Substantia nigra (tissue), 51 donors: ENCODE measurements at places on chromosomes 1 and 21.
A peak's percentile ranks its signal among the peaks of the same experiment; 100 is the strongest.

DNA sequence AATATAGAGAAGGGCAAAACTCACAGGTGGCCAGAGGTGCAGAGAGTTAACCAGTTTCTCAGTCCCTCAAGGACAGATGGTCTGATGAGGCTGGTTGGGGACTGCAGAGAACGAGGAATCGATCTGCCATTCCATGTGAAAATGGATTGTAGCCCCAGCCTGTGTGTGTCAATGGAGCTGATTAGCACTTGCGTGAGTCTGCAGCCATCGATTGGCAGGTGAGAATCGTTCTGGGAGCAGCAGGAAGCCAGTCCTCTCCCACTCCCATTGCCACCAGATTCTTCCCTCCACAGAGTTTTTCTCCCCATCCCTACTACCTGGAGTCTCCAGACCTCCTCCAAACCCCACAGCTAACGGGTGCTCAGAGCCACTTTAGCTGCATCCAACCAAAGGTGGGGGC is 18.3 kb upstream of the PSMB2 start:
- no peak for DNase-seq

GRCh38 chr1:168084396-168085231 is 52.1 kb downstream of the GPR161 start:
- DNase-seq, result peak; percentile 50

GRCh38 chr21:40766381-40766780 is 80.6 kb downstream of the DSCAM start:
- no peak for DNase-seq

DNA sequence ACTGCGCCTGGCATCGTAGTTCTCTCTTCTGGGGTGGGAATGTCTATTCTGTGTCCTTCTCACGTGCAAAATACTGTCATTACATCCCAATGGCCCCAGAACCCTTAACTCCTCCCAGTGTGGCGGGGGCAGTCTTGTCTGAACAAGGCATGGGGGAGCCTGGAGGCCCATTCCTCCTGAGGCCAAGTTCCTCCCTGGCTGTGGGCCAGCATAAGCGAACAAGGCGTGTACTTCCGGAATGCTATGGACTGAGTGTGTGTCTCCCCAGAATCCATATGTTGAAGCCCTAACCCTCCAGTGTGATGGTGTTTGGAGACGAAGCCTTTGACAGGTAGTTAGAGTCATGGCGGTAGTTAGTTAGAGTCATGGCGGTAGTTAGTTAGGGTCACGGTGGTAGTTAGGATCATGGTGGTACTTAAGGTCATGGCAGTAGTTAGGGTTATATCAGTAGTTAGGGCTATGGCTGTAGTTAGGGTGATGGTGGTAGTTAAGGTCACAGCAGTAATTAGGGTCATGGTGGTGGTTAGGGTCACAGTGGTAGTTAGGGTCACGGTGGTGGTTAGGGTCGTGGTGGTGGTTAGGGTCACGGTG is 71.0 kb downstream of the PRKCZ start:
- DNase-seq, result no peak

DNA sequence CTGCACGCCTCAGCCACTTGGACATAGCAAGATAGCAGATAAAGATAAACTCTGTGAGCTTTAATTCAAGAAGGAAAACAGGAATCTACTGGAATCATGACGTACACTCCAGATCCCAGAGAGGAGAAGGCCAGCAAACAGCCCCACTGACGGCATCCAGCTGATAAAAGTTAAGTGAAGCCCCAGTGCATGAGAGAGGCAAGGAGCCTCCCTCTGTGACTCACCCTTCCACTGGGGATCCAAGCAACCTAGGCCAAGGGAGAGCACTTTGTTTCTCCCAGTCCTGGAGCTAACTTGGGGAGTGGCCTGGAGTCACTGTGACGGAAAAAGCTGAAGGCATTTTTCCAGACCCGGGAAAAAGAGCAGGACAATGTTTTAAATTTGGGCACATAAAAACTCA is 270.0 kb downstream of the AKT3 start:
- no peak for DNase-seq

GRCh38 chr21:37983336-37984095 is 67.3 kb upstream of the KCNJ6 start:
- DNase-seq, result no peak

DNA sequence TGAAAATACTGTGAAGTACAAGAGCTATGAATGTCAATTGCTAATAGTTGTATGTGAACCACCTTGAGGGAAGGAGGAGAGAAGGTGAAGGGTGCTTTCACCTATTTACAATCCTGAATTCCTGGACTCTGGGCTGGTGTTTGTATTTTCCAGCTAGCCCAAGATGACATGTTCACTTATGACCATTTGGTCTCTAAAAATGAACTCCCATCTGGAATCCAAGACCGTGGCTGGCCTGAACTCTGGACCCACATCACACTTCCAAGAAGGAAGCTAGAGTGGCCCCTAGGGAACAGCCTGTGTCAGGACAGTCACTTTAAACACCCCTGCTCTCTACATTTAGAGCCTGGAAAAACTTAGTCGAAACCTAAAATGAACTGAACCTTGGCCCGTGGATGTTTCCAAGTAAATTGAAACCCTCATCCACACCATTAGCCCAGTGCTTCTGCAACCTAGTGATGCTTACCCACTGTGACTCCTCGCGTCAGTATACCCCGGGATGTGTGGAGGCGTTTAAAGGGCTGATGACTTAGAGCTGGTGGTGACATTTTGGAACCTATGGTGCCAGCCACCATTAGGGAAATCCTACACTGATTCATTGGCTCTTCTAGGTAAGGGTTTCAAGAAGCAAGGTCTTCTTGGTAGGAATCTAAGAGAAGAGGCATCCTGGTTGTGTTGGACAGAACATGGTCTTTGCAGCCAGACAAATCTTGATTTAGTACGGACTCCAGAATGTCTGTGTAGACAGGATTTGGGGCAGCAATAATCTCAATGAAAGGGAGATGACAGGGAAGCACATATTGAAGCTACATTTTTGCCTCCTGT is 171.5 kb upstream of the IRF2BP2 start:
- DNase-seq, result no peak
